ENCODE measurements at places on chromosomes 16 and 17. TPM values are rescaled to one million over a fixed set of nuclear protein-coding genes. Genes with fewer than 3 reads are reported as not detected.

GRCh38 chr16:830107-830870 is 29.8 kb upstream of the GNG13 start:
- DNase-seq: no peak

DNA sequence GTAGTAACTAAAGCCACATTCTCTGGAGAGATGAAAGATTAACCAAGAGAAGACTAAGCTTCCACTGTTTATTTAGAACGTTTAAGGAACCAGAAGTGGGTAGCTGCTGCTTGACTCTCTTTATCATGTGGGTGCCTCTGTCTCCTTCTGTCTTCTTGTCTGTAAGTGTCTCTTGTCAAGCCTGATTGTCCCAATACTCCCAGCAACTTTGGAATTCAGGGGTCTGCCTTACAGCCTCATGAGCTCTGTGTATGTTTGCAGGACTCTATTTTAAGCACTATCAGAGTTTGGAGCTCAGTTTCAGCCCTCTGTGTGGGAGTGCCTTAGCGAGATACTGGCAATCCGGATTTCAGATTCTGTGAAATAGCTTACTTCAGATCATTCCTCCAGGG is 29.3 kb upstream of the SPACA3 start:
- DNase-seq: no peak

- no peak for DNase-seq
Observed at GRCh38 chr16:75804368-75804767, 78.1 kb upstream of the CPHXL start.

DNA sequence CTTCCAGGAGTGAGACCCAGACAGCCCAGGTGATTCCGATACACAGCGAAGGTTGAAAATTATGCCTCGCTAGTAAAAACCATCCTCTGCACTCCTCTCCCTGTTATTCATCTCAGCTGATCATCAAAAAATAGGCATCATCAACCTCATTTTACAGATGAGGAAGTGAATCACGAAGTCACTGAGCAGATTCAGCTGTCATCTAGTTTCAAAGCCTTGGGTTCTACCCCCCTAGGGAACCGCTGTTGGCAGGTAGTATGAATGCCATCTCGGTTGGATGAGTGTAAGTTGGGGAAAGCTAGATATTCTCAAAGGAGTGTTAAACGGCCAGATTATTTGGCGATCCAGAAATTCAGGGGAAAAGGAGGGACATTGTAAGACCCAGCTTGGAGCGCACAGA is 2.0 kb downstream of the CRYM start:
- no peak for DNase-seq

DNA sequence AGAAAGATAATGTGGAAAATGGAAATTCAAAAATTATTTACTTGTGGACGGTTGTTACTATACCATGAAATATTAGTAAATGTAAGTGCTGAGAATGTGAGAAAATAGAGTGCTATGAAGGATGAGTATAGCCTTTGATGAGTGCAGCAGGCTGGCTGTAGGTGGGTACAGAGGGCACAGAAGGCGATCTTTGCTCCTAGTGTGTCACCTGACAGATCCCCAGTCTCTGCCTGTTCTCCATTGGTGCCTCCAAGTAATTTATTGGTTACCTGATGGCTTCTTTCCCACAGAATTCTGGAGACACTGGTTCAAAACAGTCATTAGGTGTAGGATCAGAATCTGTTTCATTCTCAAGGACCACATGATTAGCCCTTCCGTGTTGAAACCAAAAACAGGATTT is 28.9 kb downstream of the ABCA9 start:
- no peak for DNase-seq

DNA sequence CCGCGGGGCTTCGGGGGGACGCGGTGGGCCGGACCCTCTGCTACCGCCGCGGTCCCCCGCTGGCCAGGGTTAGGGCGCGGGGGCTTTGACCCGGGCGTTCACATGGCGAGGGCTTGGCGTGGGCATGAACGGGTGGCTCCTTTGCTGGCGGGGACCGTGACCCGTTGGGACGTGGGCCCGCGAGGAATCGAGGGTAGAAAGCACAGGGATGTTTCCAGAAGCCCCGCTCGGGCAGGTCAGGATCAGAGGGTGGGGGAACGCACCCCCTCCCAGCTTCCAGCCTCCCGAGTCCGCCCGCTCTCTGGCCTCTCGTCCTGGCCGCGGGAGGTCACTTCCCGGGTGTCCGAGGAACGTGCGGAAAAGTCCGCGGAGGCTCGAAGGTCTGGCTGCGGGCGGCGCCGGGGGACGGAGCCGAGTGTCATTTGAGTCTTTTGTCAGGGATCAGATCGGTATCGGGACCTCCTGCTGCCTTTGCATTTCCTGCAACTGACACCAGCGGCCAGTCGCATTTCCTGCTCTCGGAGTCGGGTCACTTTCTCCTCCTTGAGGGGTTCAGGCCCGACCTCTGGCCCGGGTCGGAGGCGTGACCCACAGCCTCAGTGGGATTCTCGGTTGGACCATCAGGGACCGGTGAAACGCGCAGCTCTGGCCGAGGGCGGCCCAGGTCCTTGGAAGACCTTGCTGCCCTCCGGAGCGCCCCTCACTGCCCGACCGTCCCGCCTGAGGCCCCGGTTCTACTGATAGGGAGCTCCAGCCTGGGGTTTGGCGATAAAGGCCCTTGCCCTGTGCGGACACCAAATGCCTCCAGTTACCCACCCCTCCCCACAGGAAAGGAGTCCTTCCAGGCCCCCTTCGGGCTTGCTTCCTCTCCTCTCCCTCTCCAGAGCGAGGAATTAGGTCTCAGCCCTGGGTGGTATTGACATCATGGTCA is 702 bp upstream of the WNT3 start:
- DNase-seq: no peak

GRCh38 chr17:14294876-14295275 is 6.0 kb upstream of the HS3ST3B1 start:
- no peak for DNase-seq

DNA sequence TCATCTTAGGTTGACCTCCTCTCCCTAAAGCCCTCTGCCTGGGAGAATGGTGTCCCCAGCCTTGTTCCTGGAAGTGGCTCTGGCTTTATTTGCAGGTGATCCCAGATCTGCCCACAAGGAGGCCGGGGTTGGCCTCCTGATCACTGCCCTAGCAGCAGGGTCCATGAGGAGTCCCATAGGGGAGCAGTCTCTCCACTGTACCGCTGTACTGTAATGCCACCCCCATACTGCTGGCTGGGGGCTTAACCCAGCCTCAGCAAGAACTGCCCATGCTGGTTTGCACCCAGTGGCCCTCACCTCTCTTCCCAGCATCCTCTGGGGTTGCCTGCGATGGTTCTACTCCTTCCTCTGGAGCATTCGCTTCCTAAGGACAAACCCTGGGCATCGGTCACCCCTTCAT is 39.1 kb downstream of the PSME3IP1 start:
- DNase-seq: no peak

DNA sequence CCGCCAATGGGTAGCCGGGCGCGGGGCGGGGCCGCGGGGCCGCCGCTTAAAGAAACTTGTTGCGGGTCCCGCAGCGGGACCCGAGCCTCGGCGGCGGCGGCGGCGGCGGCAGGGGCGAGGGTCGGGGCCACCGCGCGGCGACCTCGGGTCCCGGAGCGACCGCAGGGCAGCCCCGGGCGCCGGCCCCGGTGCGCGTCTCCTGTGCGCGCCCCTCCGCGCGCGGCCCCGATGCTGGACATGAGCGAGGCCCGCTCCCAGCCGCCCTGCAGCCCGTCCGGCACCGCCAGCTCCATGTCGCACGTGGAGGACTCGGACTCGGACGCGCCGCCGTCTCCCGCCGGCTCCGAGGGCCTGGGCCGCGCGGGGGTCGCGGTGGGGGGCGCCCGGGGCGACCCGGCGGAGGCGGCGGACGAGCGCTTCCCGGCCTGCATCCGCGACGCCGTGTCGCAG is at the start of gene SOX8:
Gene SOX8, plus strand, starts transcription at position 76 of the 450 bp plus-strand sequence. Its CDS starts 153 bp downstream, at position 229.
- no peak for DNase-seq

DNA sequence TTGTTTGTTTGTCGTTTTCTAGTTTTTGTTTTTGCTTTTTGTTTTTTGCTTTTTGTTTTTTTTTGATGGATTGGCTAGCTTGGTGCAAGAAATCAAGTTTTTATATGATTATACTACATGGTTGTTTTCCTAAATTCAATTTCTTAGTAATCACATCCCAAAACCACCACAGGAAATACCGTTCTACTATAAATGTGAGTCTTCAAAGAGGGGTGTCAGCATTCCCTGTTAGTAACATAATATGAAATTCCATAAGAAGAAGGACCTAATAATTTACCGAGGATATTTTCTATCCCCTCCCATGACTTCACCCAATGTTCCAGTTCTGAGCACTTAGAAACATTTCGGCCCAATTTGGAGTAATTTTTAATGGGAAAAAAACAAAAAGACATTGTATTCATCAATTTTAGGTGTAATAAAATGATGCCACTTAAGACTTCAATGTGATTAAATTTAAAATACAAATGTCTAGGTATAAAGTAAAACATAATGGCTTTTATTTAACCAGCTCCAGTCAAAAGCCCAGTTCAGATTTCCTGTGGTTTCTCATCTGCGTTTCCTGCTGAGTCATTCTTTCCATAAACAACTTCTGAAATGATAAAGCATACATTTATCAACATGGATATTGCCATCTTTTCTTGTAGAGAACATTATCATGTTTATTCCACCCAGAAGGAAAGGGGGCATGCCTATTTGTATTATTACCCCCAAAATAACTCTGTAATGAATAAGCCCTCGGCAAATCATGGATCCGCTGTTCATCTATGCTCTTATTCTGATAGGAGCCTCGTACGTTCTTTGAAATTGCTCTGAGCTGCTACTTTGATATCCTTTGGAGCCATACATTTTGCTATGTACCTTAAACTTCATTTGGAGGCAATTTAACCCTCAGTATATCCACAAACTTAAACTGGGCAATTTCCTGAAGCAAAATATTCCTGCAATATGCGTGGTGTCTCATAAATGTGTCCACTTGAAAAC is 28.1 kb downstream of the HSBP1 start:
- peak; percentile 41 for DNase-seq

GRCh38 chr16:29644338-29644857 is 18.6 kb upstream of the SPN start:
- DNase-seq: no peak

SPATA22 gene
- polyA plus RNA-seq: not detected

TP53TG3F gene
- polyA plus RNA-seq: not detected

TMEM238L gene
- not detected for polyA plus RNA-seq

SMCR8 gene
- 9.1 TPM for polyA plus RNA-seq

INCA1 gene
- polyA plus RNA-seq: 0.29 TPM

FBXO39 gene
- polyA plus RNA-seq: 0.12 TPM

MVP gene
- polyA plus RNA-seq: 321 TPM
